ENCODE measurements at places on chromosomes 7 and 10. TPM values are rescaled to one million over a fixed set of nuclear protein-coding genes. Genes with fewer than 3 reads are reported as not detected.

SAP25 gene
- total RNA-seq, result 129 TPM

- H3K4me3 ChIP-seq, result no peak overlapping the region
- no peaks in the 10 kb centered on the region for H3K4me1 ChIP-seq
- DNase-seq, result no peak
- H3K27me3 ChIP-seq, result peaks cover 28% of the 10 kb centered on the region
- no peak overlapping the region for H3K27ac ChIP-seq
- no peaks in the 10 kb centered on the region for H3K36me3 ChIP-seq
These were observed 3.8 kb upstream of the TRIL start for GRCh38 chr7:28961972-28962371.

DNA sequence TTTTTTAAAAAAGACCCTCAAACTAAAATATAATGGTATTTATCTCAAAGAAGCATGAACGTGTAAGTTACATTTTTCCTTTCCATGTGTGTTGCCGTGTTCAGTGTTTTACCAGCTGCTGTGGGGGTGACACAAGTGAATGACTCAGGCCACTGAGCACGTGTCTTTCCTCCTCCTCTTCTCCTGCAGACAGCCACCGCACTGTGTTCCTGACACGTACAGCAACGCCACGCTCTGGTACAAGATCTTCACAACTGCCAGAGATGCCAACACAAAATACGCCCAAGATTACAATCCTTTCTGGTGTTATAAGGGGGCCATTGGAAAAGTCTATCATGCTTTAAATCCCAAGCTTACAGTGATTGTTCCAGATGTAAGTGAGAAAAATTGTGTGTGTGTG is 29.7 kb downstream of the TMEM248 start:
- H3K36me3 ChIP-seq, result peaks cover 86% of the 10 kb centered on the region
- no peaks in the 10 kb centered on the region for H3K27me3 ChIP-seq
- H3K27ac ChIP-seq, result no peak overlapping the region

GJD4 gene
- total RNA-seq, result not detected

DNA sequence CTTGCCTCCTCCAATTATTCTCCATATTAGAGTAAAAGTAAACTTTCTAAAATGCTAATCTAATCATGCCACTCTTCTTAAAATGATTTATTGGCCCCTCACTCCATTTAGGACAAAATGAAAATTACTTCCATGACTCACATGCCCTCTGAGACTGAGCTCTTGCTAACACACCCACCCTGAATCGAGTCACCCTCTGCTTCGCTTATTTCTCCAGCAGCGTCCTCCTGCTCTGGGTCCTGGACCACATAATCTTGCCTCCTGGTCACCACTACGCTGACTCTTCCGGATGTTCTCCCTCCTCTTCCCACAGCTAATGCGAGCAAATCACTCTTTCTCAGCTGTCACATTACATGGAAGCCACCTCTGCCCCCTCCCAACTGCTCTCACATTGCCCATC is 384.0 kb upstream of the FZD8 start:
- no peak overlapping the region for H3K27ac ChIP-seq
- DNase-seq, result no peak
- no peaks in the 10 kb centered on the region for H3K4me1 ChIP-seq
- no peaks in the 10 kb centered on the region for H3K36me3 ChIP-seq
- no peak overlapping the region for H3K4me3 ChIP-seq
